ENCODE measurements at places on chromosomes 7 and 10. TPM values are rescaled to one million over a fixed set of nuclear protein-coding genes. Genes with fewer than 3 reads are reported as not detected.

Gene OIT3
- total RNA-seq, result not detected

Gene CPN1
- not detected for total RNA-seq

Gene LANCL2
- 6.3 TPM for total RNA-seq

Gene CYP26A1
- not detected for total RNA-seq

Gene TUBB8
- not detected for total RNA-seq

Gene SLC26A4
- 5.2 TPM for total RNA-seq

Gene GOLGA7B
- 0.87 TPM for total RNA-seq

Gene GBX1
- not detected for total RNA-seq

Gene CCM2
- 89.6 TPM for total RNA-seq

Gene H2AZ2
- 307 TPM for total RNA-seq

Gene GPR26
- total RNA-seq, result not detected

Gene TAS2R41
- not detected for total RNA-seq

DNA sequence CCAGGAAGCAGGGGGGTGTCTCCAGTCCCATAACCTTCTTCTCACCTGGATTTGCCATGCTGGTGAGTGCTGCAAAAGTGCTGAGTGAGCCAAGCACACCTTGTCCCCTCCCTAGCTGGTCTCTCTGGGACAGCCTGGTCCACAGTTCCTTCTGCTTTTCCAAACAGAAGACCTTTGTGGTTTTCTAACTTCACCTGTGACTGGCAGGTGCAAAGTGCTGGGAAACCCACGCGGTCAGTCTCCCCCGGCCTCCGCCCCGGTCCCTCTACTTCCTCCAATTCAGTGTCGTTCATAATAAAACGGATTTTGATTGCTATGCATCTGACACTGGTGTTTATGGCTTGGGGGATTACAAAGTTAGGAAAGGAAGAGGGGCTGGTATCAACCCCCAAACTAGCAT, 37.1 kb downstream of the RBAK start:
- DNase-seq, result no peak

- no peak for DNase-seq
Measured at GRCh38 chr7:135930565-135931461, 46.3 kb downstream of the MTPN start.

- no peak for DNase-seq
Measured at GRCh38 chr7:30270921-30271320, 13.5 kb upstream of the ZNRF2 start.

- DNase-seq, result no peak
Measured at GRCh38 chr10:12388671-12389070, 39.3 kb downstream of the CAMK1D start.

DNA sequence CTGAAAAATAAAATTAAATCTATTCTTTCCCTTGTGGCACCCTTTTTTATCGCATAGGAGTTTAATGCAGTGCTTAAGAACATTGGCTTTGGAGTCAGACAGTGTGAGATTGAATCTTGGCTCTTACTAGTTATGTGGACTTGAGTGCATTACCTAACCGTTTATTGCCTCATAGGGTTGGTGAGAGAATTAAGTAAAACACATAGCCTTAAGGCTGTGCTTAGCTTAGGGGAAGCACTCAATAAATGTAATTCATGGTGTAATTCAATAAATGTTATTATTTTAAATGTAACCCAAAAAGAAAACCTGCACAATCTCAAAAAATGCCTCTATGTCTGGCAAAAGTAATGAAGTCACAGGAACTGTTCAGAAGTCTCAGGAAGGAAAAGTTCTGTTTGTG, 2.7 kb downstream of the STK17A start:
- DNase-seq, result no peak

DNA sequence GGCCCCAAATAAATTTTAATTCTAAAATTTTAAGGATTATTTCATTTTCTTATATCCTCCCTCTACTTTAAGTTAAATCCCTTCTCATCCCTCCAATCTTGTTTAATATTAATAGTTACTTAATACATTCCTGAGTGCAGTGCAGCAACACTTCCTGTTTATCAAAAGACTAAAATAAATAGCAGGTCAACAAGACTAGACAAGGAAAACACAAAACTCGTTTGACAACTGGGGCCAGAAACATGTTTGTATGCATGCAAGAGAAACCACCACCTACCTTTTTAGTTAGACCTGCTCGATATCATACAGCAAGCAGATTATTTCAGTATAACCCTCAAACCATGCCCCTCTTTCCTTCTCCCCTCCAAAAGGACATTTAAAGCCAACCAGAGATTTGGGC, 95.8 kb downstream of the PARD3 start:
- DNase-seq, result no peak

GRCh38 chr7:100607111-100607510, 4.9 kb downstream of the PCOLCE start:
- DNase-seq, result no peak

DNA sequence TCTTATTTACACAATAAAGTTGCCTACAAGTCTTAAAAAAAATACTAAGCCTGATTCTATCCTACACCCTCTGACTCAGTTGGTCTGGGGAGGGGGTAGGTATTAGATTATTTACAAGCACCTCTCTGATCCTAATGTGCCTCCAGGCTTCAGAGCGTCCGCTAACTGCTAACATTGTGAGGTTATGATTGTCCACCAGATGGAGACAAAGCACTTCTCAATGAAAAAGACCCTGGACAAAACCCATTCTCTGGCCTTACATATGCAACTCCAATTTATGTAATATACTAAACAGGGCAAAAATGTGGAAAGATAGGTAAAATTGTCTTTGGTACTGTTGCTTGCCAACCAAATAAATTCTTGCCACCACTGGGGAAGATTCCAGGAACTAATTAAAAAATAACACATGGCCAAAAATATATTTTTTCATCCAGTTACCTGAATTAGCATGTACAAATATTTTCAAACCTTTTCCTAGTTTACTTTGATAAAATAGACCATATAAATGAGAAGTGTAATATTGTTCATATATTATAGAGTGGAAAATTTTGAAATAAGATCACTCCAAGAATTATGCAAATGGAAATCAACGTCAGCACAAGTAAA, 92.4 kb downstream of the KIF20B start:
- peak; percentile 26 for DNase-seq

GRCh38 chr7:89887489-89887888, 266.8 kb upstream of the STEAP1 start:
- DNase-seq, result no peak

- DNase-seq, result no peak
Measured at GRCh38 chr10:80633910-80634309, 96.2 kb downstream of the SH2D4B start.

- no peak for DNase-seq
Measured at GRCh38 chr7:100568176-100568895, 5.4 kb downstream of the SAP25 start.

GRCh38 chr7:117110480-117111315, 157.4 kb downstream of the ST7 start:
- DNase-seq, result peak; percentile 69

DNA sequence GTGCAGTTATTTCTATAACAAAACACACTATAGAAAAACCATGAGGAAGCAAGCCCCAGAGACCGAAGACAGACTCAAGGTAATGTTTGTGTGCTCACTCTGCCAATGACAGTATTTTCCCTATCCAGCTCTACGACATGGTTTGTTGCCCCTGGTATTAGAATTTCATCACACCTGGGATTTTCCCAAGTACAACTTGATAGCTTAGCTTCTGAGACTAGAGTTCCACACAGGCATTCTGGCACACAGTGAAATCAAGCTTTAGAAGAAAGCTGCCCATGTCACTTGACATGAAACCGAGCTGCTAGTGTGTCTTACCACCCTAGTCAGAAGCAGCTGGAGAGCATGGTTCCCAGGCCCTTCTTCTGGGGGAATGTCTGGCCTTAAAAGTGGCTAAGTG, 44.1 kb upstream of the AKR1E2 start:
- DNase-seq, result no peak

GRCh38 chr10:77577666-77578229, 59.9 kb downstream of the KCNMA1 start:
- DNase-seq, result no peak

DNA sequence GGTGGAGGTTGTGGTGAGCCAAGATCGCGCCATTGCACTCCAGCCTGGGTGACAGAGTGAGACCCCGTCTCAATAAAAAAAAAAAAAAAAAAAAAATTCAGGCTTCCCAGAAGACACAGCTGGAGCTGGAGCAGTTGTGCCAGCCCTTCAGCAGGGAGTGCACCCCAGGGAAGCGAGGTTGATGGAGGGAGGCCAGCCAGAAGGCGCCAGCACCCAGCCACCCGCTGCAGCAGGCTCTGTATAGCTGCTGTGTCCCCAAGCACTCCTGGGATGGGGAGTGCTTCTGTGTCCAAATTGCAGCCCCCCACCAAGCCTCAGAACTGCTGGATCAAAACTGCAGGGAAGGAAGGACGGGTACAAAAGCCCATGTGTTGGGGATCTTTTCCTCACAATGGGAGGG, 47.8 kb downstream of the COBL start:
- DNase-seq, result no peak

GRCh38 chr10:6813306-6813705, 233.2 kb upstream of the PRKCQ start:
- no peak for DNase-seq

GRCh38 chr10:2284071-2284470, 546.7 kb upstream of the ADARB2 start:
- no peak for DNase-seq

DNA sequence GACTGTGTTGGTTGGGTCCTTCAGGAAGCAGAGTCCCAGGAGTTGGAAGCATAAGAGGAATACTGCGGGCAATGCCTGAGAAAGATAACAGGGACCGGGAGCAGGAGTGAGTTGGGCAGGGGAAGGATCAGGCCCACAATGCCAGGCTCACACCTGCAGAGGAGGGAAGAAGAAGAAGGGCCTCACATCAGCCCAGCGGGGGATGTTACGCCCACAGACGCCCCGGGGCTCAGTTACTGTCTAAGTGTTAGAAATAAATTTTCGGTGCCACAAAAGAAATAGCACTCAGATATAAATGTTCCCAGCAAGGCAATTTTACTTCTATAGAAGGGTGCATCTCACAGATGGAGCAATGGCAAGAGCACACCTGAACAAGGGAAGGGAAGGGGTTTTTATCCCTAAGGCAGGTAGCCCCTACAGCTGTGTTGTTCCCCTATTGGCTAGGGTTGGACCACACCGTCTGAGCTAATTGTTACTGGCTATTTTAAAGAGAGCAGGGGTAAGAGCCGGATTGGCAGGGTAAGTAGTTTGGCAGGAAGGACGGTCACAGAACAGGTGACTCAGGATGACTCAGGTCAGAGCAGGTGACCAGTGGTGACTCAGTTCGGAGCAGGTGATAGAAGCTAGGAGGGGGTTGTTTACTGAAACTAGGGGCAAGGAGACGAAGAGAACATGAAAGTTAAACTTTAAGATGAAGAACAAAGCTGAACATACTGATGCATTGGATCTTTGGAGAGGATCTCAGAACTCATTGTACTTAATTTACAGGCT, at the start of gene NOS3:
Gene NOS3, plus strand, starts transcription at position 602 of the 771 bp plus-strand sequence. CDS start 2,787 bp downstream, outside the sequence.
- DNase-seq, result no peak

DNA sequence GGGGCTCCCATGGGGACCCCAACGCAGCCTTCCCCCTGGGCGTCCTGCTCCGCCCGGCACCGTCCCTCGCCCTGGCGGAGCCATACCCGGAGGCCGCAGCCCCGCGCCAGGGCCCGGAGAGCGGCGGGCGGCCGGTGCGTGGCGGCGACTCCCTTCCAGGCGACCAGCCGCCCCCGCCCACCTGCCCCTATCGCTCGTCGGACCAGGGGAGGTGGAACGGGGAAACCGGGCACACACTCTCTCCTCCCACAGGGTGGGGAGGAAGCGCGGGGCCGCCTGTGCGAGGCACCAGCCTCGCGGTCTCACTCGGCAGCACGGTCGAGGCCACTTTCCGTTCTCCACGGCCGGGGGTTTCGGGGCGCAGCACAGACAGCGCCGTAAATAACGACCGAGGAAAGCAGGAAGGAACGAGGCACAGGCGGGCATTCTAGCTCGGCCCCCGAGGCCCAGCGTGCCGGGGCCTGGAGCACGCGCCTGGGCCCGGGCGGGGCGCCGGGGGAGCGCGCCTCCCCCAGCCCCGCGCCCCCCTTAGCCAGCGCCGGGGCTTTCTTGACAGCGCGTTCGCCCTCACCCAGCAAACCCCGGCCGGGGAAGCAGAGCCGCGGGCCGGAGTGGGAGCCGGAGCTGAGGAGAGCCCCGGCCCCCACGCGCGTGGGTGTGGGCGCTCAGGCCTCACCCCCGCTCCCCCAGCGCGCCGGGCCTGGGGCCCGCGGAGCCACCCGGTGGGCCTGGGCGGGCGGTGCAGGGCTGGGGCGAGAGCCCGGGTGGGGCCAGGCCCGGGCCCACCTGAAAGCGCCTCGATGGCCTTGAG, 936 bp downstream of the IGF2BP3 start:
- peak; percentile 39 for DNase-seq

GRCh38 chr7:65798111-65799075, 74.5 kb upstream of the VKORC1L1 start:
- no peak for DNase-seq

- no peak for DNase-seq
Measured at GRCh38 chr7:93150200-93150835, 2.1 kb upstream of the SAMD9L start.

- DNase-seq, result no peak
Measured at GRCh38 chr7:80581486-80582260, 56.8 kb upstream of the CD36 start.

DNA sequence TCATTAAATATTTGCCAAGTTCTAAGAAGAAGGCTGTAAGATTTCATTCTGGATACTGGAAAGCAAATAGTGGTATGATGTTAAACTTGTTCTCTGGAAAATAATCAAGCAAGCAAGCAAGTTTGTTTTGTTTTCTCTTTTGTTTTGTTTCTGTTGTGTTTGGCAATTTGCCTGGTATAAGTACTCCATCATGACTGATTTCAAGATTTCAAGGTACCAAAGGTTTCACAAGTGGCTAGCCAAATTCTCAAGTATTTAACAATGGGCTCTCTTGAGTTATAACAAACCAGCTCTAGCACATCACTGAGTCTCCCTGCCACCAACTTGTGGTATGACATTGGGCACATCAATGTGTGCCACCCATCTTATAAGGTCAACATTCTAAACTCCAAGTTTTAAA, 151.7 kb upstream of the IGFBP3 start:
- no peak for DNase-seq

DNA sequence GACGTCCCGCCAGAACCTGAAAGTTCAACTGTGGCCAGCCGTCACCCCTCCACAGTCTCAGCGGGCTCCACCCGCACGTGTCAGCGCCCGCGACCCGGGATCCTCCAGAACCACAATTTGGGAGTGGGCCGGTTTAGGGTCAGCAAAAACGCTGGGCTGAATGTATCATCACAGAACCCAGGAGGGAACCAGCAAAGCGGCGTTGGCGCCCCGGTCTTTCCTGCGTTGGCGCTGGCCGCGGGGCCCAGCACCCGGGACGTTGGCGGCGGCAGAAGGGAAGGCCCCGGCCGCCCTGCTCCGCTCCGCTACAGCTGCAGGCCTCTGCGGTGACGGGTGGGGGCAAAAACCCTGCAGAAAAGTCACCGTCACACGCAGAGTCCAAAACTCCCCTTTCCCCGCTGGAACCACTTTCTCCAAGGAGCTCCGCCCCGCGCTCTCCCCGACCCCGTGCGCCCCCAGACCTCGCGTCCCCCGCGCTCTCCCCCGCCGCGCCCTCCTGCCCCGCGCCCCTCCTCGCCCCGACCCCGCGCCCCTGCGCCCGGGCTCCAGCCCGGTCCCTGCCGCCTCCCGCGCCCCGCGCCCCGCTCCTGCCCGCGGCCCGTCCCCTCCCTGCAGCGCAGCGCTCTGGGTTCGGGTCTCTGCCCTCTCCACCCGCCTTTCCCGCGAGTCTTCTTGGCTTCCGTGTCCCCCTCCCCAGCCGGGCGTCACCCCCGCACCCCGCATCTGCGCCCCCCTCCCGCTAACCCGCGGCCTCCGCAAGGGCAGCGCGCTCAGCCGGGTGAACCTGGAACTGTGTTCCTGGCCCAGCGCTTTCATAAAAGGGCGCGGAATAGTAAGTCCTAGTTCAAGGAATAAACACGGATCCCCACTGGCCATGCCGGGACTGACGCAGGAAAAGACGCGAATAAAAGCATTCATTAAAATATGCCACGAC, 24.0 kb upstream of the RNF32 start:
- peak; percentile 28 for DNase-seq

Data from activated CD4-positive, alpha-beta memory T cell treated with anti-CD3 and anti-CD28 coated beads for 36 hours (primary cell).